ENCODE measurements at places on chromosomes 1 and 21.
A peak's percentile ranks its signal among the peaks of the same experiment; 100 is the strongest.

- peak; percentile 89 for DNase-seq
These were observed 20.2 kb downstream of the LDLRAP1 start for GRCh38 chr1:25563330-25564215.

DNA sequence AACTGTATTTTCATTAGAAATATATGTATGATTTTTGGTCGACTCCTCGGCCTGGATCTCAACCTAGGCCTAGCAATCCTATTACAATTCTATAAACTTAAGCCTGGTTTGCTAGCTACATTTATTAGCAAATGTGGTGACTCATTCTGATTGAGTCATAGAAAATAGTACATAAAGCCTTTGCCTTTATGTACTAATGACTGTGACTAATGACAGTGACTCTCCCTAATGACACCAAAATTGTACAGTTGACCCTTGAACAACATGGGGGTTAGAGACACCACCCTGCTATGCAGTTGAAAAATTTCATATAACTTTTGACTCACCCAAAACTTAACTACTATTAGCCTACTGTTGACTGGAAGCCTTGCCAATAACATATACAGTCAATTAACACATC, 78.9 kb downstream of the CLEC20A start:
- DNase-seq = no peak

DNA sequence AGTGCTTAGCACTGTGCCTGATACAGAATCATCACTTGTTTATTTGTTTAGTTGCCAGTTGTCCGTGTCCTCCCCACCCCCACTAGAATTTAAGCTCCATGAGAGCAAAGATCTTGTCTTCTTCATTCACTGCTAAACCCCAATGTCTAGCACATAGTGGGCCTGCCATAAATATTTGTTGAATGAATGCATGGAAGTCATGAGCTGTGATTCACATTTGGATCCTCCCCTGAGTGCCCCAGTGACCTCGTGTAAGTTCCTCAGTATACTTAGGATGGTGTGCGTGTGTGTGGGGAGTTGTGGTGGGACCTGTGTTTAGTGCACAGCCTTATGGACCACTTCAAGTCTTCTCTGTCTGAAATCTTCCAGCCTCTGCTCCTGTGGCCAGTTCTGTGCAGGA, 23.1 kb downstream of the IER5 start:
- DNase-seq = no peak

DNA sequence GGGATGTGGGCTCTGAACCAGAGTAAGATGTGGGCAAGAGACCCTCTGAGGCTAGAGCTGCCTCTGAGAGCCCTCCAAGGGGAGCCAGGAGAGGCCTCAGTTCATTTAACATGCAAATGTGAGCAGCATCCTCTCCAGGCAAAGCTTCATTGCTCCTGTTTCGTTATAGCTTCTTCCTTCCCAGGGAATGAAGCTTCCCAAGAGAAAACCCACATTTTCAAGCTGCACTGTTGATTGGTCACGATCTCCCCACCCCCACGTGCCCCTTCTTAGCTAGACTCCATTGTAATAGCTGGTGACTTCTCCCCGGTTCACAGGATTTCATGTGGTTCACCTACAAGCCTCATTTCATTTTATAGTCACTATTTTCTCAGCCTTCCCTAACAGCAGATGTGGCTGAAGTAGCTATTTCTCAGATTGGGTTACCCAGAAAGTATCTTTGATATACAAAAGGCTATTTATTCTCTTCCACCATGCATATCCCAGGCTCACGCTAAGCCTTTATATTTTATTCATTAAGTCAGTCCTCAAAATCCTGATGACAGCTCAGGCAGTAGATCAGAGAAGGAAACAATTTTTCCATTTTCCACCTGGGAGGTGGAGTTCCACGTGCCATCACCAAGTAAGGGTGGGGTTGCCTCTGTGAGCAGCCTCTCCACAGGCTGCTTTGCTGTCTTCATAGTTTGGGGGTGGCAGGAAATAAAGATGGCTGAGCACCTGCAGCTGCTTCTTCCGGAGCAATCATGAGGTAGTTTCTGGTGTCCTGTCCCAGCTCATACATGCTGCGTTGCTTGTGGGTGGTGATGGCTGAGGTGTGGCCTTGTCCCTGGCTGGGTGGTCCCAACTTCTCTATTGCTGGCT, 178.3 kb upstream of the RAB4A start:
- no peak for DNase-seq

GRCh38 chr1:201880928-201881571, 7.6 kb upstream of the SHISA4 start:
- no peak for DNase-seq

DNA sequence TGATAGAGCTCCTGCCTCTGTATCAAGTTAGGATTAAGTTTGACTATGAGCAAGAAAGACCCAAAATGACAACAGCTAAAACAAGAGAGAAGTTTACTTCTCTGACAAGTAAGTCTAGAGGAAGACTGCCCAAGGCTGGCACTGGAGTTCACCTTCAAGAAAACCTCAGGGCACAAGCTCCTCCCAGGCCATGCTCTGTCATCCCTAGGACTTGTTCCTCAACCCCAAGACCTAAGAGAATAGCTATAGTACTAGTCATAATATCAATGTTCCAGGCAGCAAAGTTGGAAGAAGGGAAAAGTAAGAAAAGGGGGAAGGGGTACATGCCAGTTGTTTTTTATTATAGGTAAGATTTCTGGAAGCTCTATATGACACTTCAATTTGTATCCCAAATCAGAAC, 26.4 kb upstream of the DARS2 start:
- no peak for DNase-seq

- DNase-seq = no peak
These were observed 46.1 kb upstream of the HTR1D start for GRCh38 chr1:23263380-23263887.

DNA sequence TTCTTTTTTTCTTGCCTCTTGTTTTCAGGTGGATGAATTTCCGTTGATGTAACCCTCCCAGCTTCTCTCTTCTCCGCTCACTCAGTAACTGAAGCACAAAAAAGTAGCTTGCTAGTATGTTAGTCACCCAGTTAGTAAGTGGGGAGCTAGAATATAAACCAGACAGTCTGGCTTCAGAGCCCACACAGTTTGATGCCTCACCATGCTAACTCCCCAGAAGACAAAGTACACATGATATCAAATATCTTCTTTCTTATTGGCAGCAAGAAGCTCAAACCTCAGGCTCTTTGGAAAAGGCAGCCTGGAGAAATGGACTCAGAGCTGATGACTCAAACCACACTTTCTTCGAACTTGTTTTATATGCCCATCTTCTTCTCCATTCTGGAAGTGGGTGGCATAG, 187.5 kb upstream of the PLXNA2 start:
- DNase-seq = no peak

GRCh38 chr1:65068202-65069010, 79.6 kb upstream of the AK4 start:
- DNase-seq = peak; percentile 63

DNA sequence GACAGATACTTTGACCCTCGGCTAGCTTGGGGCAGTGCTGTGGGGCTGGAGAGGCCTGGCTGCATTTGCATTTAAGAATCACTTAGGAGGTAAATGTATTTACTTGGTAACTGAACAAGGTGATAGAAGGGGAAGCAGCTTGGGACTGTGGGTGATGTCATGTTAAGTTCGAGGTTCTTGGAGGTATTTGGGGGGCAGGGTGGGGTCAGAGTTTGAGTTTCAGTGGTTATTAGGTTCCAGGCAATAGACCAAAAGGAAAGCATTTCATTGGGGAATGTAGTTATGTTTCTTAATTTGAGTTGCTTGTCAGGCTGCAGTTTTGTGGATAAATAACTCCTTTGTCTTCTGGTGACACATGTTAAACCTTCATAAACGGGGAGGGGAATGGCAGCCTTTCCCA, 2.4 kb upstream of the FAM78B start:
- DNase-seq = no peak

GRCh38 chr1:199490769-199491527, 536.6 kb upstream of the NR5A2 start:
- no peak for DNase-seq

DNA sequence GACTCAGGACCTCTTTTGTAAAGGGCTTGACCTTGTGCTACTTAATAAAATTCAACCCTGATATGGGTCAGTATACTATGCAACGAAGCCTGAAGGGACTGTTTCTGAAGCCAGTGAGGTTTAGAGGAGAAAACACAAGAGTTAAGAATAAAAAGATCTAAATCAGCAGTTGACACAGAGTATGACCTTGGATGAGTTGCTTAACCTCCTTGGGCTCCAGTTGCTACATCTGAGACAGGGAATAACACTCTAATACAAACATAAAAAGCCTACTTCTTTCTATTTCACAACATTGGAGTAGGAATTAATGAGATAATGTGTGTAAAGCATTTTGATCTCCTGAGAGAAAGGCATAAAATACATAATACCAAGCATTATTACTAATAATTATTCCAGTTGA, 882.4 kb upstream of the ADGRL2 start:
- DNase-seq = no peak

DNA sequence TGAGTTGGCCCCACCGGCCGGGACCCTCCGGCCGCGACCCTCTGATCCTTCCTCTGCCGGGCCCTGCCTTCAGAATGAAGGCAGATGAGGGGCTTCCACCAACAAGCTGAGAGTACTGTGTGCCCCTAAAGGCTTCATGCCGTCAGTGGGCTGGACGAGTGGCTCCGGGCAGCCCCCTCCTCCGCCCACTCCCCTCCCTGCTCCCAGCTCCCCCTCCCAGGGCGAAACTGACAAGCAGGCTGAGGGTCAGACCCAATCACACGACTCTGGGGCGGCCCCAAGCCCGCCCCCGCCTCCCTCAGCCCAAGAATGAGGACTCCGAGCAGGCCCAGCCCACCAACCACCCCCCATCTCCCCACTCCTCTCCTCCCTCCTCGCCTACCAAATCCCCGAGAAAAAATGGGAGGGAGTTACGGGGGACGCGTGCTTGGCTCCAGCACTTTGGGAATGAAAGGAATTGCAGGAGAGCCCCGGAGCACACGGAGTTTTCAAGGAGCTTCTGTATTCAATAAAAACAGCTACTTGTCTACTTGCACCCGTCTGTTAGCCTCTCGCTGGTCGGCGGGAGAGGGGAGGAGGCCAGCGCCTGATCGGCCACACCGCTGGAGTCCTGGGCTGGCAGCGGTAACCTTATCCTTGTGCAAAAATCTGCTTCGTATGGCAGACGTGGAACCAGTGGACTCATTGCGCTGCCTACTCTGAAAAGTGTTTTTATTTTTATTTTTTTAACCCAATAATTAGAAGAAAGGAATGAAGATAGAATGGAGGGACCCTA, at the start of gene COL11A1:
COL11A1 (minus strand) TSS at position 147 of the 775 bp plus-strand sequence. CDS start 344 bp downstream, outside the sequence.
- DNase-seq = peak; percentile 54

DNA sequence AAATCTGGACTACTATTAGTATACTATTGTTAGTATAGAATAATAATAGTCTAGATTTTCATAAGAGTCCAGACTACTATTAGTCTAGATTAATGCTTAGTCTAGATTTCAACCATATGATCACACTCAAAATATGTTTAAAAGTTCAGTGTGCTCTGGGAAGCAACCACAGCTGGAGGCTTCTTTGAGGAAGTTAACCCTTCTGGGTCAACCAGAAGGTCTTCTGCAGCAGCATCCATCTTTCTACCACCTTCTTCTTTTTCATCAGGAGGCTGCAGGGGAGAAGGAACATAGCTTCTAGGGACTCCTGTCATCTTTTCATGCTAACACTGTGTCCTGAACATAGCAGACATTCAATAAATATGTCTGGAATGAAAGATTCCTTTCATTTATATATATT, 51.2 kb upstream of the DNAJC6 start:
- DNase-seq = no peak

DNA sequence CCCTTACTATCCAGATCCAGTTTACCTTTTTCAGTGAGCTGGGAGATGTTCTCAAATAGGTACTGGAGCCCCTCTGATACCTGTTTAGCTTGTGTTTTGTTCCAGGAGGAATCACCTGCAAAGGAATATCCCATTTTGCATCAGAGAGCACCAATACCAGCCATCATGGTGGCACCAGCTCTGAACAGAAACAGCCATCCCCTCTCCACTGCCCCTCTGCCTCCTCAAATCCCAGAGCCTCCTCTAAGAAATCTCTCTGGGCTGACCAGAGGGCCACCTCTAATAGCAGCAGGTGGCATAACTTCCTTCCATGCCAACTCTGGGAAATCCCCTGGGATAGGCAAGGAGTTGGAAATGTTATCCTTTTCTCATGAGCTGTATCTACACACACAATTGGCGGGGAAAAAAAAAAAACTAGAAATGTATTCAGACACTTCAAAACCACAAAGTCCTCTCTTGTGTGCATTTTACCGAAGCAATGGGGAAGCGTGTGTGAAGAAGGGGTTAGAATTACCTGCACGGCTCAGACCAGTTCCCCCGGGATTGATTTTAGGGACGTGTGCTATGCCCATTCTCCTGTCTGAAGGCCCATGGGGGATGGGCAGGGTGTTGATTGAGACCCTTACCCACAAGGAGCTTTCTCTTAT, 2.4 kb downstream of the PGLYRP4 start:
- DNase-seq = no peak

DNA sequence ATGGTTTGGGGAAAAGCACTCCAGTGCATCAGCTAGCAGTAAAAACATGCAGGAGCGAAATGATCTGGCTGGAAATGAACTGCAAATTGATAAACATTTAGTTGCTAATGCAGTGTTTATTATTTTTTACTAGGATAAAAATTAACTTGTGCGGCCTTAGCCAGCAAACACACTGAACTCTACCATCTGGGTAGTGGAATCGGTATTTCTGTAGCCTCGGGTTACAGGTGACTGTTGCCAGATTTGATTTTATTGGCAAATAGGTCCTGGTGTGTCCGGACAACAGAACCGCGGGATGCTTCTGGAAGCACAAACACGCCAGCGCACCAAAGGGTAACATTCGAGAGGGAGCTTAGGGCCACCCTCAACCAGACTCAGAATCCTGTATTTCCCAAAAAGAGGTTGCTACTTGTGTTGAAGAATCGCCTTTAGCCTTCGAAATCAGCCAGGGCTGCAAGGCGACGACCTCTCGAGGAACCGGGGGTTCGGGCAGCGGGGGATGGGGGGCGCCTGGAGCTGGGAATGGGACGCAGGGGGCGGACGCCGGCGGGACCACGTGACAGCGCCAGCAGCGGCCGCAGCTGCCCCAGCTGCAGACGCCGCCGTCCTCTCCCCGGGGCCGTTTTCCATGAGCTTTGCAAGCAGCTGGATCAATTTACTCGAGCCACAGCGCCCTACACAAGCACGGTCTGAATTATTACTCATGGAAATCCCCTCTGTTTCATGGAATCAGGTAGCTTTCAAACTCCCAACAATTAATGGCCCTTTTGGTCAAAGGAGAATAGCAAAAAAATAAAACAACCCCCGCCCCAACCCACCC, 158.8 kb downstream of the TOMM20 start:
- DNase-seq = peak; percentile 77

GRCh38 chr1:185439727-185440415, 122.8 kb upstream of the IVNS1ABP start:
- DNase-seq = no peak

- no peak for DNase-seq
These were observed 1.3 kb upstream of the LYST start for GRCh38 chr1:235867903-235868469.

- DNase-seq = no peak
These were observed 22.2 kb upstream of the IFFO2 start for GRCh38 chr1:18978706-18979105.

- DNase-seq = no peak
These were observed 23.8 kb upstream of the SLC22A15 start for GRCh38 chr1:115952547-115952946.

Data from midbrain (tissue), 1 donor.